Head of caudate nucleus (tissue), 42 donors: ENCODE measurements at places on chromosomes 5 and 9.

DNA sequence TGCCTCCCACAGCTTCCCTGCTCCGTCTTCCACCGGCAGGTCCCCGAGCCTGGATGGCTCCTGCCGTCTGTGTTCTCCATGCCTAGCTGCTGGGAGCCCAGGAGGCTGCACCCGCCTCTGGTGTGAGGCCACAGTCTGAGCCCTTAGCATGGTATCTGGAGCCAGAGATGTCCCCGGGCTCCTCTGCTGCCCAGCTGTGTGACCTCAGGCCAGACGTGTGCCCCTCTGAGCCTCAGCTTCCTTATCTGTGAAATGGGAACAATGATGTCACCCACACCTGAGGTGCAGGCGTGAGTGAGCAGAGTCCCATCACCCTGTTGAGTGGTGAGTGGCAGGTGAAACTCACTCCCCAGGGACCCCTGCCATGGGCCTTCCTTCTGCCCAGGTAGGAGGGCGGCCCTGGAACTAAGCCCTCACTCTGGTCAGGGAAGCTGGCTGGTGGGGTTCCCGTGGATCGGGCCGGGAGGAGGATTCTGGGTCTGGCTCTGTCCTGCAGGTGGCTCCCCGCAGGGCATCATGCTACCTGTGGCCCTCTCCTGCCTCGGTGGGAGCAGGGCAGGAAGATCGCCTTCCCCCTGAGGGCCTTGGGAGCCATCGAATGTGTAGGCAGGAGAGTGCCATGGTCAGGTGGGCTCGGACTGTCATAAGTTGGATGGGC, 239.0 kb downstream of the PBX3 start:
- DNase-seq = no peak

DNA sequence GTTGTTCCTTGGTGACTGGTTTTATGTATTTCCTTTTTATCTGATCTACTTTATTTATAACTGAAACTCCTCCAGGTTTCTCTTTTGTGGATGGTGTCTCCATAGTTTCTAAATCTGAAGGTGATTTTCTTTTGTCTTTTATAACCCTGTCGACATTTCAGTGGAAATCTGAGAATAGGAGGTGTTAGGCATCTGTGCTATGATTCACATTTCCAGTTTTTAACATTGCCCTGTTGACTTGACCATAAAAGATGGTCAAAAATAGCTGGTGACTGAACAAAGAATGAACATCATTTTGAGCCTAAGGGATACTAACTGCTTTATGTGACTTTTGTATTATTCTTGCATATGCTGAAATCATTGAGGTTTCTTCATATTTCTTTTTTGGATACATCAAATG, 190.5 kb downstream of the PCSK1 start:
- no peak for DNase-seq

- no peak for DNase-seq
Observed at GRCh38 chr9:115158661-115159481, 40.9 kb upstream of the TNC start.

DNA sequence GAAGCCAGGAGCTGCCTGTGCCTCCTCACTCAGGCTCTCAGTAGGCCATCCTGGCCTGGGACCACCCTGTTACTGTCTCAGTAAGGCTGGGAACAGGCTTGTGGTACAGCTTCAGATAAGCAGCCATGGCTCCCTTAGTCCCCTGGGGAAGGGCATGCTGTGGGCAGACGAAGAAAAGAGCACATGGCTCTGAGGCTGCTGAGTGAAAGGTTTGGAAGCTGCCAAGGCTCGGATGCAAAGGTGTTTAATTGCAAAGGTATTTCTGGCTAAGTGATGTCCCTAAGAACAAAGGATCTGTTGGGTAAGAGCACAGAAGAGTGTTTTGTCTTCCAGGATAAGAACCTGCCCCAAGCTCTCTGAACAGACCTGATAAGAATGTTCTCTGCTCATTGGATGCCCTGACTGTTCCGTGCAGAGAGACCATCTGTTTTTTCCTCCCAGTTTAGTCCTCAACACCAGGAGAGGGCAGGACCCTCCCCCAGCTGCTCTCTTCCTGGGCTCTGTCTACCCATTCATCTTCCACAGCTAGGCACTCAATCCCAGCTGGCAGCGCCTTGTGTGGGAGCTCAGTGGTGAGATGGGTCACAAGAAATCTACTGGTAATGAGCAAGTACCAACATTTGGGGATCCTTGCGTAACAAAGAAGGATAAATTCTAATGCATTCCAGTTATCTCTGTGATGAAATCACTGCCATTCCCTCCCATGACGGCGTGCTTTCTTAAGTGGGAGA, 17.7 kb downstream of the ANGPTL2 start:
- no peak for DNase-seq

DNA sequence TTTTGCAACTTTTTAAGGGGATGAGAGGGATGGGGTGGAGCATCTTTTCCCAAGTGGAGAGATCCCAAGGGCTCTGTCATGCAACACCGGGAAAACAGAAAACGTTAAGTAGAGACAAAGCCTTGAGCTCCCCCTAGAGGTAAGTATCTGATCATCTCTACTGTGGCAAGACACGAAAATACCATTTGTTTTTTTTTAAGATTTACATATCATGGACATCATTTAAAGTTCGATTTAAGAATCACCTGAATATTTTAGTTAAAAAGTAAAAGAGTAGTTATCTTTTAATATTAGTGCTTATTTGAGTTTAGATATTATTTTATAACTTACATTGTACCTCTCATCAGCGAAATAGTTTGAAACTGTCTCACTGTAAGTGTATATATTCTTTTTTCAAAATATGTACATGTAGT, 200.4 kb downstream of the LRRC70 start:
- DNase-seq = peak; percentile 25

GRCh38 chr9:15317836-15318235, 10.8 kb upstream of the TTC39B start:
- no peak for DNase-seq

GRCh38 chr5:77397686-77398292, 94.3 kb downstream of the WDR41 start:
- no peak for DNase-seq

- DNase-seq = no peak
Observed at GRCh38 chr5:177430140-177430951, 3.9 kb downstream of the GRK6 start.

GRCh38 chr5:72599519-72600370, 92.5 kb upstream of the ZNF366 start:
- DNase-seq = no peak

DNA sequence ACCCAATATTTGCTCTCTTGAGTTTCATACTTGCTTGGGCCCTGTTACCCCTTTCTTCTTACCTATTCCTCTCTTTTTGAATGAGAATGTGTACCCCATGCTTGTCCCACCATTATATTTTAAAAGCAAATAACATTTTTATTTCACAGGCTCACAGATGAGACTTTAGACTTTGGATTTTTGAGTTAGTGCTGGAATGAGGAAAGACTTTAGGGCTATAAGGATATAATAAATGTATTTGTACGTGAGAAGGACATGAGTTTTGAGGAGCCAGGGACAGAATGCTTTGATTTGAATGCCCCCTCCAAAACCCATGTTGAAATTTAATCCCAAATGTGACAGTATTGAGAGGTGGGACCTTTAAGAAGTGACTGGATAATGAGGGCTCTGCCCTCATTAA, 33.1 kb upstream of the TNPO1 start:
- no peak for DNase-seq

DNA sequence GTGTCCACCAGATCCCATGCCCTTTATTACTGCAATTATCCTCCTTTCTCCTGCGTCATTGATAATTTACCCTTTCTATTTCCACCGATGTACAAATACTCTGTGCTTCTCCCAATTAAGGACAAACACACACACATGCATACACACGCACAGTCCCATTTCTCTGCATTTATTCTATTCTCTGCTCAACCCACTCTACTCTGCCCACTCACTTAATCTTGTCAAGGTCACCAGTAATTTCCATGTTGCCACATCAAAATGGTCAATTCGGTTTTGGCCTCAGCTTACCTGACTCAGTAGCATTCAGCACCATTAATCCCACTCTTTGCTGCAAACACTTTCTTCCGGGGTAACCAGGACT, 14.6 kb upstream of the STRBP start:
- no peak for DNase-seq
